RWPE2 (cell line): ENCODE measurements at places on chromosomes 6 and 20.

DNA sequence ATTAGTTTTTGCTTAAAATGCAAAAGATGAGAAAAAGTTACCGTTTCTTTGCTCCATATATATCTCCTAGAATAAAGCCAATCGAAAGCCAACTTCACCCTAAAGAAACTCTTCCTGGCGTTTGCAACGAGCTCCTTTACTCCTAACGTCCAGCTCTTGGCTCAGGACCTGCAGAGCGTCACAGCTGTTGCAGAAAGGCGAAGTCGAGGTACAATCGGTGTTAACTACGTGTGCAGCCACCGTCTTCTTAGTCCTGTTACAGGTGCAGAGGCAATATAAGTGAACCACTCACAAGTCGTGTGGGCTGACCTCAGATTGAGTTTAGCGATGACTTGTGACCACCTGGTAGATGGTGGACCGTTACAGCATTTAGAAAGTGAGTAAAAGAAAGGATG is 113.1 kb downstream of the TRIM27 start:
- no peak for DNase-seq

DNA sequence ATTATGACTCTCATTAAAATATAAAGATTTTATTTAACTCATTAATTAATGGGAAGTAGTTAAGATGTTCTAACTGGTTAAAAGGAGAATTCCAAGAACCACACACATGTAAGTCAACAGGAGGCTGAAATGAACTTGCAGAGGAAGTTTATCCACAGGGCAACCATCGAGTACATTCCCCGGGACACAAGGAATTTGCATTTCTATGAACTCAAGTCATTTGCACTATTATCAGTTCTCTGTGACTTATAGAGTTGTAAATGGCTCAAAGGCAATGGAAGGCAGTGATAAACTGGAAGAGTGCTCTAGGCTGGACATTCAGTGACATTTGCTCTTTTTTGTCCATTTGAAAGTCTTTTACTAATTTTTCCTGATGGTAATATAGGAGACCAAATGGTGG is 97.4 kb downstream of the SNX5 start:
- no peak for DNase-seq

DNA sequence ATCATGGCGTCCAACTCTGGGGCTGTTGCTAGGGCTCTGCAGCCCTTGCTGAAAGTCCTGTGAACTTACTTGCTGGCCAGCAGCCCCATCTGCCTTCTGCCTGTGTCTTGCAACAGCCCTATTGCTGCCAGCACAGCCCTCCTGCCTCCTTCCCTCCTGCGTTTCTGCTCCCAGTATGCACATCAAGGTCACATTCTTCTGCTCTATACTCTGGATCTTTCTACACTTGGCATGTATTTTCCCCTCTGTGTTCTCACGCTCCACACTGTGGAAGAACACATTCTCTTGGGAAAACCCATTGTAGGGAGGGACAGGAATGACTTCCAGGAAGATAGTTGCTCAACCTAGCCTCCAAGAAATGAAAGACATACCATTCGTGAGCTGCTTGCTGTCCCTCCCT is 80.9 kb upstream of the PHACTR2 start:
- no peak for DNase-seq

DNA sequence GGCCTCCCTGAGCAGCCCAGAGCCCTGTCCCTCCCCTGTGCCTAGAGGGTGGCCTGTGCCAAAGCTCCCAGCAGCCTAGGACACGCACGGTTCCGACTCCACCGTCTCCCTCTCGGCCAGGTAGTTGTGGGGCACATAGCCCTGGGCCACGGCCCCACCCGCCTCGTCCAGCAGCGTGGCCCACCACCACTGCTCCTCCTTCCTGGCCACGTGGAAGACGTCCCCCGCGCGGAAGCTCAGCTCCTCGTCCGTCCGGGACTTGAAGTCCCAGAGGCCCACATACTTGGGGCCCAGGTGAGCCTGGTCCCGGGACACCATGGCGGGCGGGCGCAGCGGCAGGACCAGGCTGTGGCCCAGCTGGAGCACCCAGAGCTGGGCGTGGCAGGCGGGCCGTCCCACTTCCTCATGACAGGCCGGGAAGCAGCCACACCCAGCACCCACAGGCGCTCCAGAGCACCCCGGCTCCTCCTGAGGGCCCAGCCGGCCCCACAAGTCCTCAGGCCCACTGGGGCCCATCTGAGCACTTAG is at the start of gene PTK6:
Gene PTK6, minus strand, starts transcription at position 380 of the 528 bp plus-strand sequence. Its CDS starts 62 bp downstream, at position 318.
- DNase-seq, result no peak

- DNase-seq, result no peak
Measured at GRCh38 chr6:106181664-106182418, 95.7 kb downstream of the PRDM1 start.

- DNase-seq, result peak; percentile 91
Measured at GRCh38 chr20:13800728-13801134, 15.9 kb downstream of the NDUFAF5 start.

DNA sequence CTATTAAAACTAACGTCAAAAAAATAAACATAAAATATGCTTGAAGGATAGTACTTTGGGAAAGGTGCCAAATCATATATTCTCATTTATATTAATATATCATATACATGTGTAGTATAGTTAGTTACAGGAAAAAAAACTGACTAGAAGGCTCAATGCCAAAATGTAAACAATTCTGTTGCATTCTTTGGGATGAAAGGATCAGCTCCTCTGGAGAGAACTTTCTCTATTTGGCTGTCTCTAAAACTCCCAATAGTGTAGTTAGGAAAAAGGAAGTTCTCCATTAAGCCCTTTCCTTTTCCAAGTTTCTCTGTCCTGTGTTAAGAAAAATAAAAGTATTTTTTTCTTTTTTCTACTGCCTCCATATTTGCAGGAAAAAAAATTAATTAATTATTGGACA is 86.5 kb upstream of the BTN3A2 start:
- no peak for DNase-seq

GRCh38 chr20:25065625-25066338 is 7.8 kb upstream of the ACSS1 start:
- DNase-seq, result peak; percentile 9

DNA sequence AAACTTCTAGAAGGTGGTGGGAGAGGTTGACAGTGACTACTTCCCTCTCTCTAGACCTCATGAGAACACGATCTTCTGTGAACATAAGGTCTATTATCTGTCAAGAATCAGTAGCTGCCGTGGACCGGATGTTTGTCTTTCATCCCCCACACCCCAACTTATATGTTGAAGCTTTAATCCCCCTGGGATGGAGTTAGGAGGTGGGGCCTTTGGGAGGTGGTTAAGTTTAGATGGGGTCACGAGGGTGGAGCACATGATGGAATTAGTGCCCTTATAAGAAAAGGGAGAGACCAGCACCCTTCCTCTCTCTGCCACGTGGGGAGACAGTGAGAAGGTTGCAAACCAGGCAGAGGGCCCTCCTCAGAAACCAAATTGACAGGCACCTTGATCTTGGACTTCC is 409.1 kb downstream of the QKI start:
- no peak for DNase-seq

DNA sequence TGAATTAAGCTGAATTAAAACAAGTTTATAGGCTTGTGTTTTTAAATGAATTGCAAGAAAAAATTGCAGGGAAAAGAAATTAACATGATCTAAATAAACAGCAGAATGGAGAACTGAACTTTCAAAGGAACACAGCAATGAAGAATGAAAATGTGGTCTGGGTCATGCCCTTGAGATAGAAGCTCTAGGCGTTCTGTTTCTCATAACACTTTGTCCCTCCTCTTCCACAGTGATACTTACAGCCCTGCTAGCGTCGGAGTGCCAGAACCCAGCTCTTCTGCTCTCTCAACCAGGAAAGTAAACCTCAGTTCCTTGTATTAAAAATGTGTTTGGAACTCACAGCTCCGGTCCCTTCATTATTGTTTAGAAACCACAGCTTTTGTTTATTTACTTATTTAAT is 11.4 kb downstream of the HMGCLL1 start:
- no peak for DNase-seq
